Thymus (tissue), 14 donors: ENCODE measurements at places on chromosomes 11 and 22.

- DNase-seq = peak; percentile 84
Measured at GRCh38 chr11:66326261-66327111, 9.6 kb upstream of the CD248 start.

GRCh38 chr22:36781656-36782627 is 6.0 kb upstream of the IFT27 start:
- DNase-seq = peak; percentile 46

DNA sequence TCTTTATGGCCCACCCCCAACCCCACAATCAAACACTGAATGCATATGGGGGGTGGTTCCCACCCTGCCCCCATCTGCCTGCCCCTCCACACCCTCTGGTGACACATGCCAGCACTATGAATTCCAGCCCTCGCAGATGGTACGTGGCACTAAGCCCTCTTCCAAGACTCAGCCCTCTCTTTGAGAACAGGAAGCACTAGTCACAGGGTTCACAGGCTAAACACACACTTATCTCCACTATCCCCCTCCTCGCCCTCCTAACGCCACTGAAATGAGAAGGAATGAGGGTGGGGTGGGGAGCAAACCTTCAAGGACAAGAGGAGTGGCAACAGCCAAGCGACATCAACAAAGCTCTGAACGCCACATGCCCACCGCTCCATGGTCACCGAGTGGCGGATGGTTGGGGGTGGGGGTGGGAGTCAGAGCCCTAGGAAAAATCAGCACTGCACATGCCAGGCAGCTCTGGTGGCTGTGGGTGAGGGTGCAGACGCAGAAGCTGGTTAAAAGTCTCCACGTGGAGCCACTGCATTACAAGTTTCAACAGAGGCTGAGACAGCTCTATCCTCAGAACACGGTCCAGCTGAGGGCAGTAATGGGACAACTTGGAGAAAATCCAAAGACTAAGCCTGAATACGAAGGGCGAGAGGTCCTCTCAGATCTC is 33.6 kb downstream of the TMEM184B start:
- no peak for DNase-seq

DNA sequence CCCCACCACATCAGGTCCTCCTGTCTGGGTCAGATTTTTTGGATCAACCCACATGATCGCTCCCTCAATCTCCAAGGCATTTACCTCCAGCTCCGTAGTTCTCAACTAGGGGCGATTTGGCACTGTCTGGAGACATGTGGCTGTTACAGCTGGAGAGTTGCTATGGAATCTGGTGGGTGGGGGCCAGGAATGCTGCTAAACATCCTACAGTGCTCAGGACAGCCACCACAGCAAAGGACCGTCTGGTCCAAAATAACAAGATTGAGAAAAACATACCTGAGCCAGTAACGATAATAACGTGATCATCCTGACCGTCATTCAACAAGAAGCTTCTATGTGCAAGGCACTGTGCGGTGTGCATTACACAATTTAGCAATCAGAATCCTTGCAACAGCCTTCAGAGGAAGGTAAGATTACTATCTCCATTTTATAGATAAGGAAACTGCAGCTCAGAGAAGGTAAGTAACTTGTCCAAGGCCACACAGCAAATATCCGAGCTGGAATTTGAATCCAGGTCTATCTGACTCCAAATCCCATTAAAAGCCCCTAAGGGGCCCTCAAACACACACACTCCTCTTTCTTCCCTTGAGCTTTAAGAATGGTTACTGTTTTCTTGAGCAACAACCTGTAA is 14.3 kb upstream of the CRY2 start:
- DNase-seq = no peak

DNA sequence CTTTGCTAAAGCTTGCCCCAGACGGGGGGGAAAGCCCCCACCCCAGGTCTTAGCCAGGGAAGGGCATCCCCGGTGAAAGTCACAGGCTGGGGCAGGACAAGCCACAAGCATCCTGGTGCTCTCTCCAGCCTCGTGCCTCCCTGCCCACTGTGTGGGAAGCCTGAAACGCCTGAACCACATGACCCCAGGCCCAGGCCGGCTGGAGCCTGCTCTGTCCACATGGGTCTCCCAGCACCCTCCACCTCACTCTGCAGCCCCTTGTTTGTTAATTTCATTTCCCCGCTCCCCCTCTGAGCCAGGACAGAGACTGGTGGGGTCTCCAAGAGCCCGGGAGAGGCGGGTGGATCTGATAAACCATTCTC is 58.3 kb upstream of the TCF20 start:
- no peak for DNase-seq

DNA sequence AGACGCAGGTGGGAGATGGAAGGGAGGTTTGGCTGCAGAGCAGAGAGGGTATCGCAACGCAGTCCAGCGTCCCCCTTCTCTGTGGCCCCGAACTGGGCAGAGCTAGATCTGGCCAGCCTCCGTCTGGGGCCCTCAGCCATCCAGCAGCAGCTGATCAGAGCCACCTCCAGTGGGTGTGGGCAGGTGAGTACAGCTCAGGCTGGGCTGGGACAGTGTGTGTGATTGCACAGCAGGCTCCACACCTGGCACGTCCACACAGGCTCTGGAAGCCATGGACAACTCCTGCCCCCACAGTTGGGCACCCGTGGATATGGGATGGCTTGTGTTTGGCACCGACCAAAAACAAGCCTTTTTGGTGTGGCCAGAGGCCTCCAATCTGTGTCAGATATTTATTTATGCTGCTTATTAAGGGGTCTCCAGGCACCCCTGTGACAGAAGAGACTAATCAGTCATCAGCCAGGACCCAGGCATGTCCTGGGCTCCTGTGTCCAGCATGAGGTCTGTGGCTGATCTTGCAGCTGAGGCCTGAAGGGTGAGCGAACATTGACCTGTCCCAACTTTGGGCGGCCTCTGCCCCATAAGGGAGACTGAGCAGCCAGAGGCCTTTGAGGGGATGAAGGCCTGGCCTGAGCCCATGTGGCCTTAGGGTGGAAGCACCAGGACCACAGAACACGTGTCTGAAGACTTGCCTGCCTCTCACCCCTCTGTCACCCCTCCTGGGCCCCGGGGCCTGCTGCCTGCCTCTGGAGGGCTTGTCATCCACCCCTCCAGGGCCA is 18.6 kb downstream of the POLR3H start:
- DNase-seq = no peak

DNA sequence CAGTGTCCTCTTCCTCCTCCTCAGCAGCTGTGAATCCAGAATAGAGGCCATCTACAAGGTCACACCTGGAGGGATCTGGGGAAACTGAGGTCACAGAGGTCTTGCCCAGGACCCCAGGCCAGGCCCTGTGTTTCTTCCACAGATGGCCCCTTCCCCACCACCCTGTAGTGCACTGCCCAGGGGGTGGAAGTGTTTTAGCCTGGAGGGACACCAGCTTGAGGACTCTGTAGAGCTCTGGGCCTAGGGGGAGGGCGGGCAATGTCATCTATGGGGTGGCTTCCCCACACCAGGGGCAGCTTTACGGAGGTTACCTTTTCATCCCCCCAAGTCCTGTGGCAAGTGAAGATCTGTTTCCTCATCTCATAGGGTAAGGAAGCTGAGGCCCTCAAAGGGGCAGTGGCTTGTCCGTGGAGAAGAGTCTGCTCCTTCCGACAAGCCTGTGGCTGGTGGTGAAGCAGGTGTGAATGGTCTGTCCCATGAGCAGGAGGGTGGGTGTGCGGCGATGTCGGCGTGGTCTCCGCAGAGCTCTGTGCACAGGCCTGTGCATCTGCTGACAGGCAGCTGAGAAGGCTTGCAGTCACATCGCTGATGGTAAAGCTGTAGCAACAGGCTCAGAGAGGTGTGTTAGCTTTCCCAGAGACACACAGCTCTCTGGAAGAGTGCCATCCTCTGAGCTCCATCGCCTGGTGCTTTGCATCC is 74.1 kb upstream of the WNT7B start:
- no peak for DNase-seq

- DNase-seq = no peak
Measured at GRCh38 chr22:44055805-44056204, 31.7 kb downstream of the PARVB start.

- no peak for DNase-seq
Measured at GRCh38 chr11:74030723-74031676, 22.1 kb upstream of the UCP3 start.

DNA sequence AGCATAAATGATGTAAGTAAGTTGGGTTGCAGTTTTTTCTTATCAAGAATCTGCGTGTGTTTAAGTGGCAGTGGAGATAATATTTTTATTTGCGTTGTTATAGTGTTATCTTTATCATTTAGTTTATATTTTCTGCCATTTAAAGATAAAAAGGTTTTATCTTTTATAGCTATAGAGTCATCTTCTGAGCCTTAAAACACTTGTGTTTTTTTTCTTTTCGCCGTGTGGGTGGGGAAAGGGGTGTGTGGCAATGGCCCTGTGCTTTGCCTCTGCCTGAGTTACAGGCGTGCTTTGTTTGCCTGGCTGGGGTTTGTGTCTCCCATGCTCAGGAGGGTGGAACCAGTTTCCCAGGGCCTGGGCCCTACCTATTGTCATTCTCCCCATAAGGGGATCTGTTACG is 16.2 kb downstream of the ARHGEF12 start:
- DNase-seq = no peak

GRCh38 chr11:61654397-61654829 is 25.8 kb upstream of the DAGLA start:
- no peak for DNase-seq

GRCh38 chr22:30402028-30402765 is 5.4 kb downstream of the SEC14L2 start:
- DNase-seq = no peak

- DNase-seq = no peak
Measured at GRCh38 chr11:69971741-69972140, 106.4 kb upstream of the ANO1 start.

- DNase-seq = no peak
Measured at GRCh38 chr11:37104380-37104779, 506.3 kb upstream of the RAG2 start.

DNA sequence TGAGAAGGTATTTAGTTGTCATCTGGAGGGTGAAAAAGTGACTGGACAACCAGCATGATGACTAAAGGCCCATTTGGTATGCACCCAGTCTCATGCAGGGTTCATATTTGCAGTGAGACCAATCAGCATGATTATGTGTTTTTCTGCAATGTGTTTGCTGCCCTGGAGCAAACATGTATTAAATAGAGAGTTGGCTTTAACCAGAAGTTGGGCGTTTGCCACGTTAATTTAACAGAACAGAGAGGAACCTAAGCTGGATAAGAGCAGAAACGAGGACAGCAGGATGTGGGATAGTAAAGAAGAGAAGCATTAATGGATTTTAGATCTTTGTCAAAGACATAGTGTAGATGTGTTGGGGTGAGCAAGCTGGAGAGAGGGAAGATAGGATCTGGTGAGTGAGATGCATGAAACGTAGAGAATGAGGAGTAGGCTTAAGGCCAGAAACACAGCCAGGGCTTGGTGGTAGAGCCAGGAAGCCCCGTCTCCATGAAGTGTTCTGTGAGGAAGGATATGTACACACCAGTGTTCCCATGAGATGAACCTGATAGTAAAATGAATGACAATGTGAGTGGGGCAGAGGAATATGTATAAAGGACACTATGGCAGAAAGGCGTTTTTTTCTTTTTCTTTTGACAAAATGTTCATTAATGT is 164.0 kb upstream of the PDGFD start:
- DNase-seq = no peak

DNA sequence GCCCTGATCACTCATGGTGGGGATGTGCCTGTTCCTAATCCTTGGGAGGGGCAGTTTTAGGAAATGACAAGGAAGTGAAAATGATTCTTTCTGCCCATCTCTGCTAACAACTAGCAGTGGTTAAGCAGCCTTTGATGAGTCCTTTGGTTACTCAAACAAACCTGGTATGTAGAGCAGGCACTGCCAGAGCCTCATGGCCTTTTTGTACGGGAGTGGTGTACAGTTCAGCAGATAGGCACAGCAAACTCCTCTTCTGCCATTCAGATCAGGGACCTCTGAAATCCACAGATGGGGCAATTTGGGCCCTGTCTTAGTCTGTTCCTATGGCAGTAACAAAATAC is 66.2 kb downstream of the FZD4 start:
- DNase-seq = no peak

DNA sequence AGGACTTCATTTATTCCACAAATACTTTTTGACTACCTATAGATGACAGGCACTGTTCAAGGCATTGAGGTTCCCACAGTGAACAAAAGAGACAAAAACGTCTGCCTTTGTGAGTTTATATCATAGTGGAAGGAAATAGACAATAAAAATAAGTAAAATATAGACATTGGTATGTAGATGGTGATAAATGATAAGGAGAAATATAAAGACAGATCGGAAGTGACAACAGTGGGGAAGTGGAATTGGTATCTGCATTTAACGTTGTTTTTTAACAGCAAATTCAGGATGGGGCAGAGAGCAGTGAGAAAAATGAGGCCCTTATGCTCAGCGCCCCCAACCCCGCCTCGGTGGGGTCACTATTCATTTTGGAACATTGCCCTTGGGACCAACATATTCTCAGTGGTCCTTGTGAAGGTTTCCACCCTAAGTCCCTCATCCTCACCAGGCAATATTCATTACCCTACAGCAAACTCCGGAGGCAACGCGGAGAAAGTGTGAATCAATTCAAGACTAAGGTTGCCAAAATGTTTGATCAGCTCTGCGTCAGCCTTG is 627 bp upstream of the PEX26 start:
- no peak for DNase-seq

DNA sequence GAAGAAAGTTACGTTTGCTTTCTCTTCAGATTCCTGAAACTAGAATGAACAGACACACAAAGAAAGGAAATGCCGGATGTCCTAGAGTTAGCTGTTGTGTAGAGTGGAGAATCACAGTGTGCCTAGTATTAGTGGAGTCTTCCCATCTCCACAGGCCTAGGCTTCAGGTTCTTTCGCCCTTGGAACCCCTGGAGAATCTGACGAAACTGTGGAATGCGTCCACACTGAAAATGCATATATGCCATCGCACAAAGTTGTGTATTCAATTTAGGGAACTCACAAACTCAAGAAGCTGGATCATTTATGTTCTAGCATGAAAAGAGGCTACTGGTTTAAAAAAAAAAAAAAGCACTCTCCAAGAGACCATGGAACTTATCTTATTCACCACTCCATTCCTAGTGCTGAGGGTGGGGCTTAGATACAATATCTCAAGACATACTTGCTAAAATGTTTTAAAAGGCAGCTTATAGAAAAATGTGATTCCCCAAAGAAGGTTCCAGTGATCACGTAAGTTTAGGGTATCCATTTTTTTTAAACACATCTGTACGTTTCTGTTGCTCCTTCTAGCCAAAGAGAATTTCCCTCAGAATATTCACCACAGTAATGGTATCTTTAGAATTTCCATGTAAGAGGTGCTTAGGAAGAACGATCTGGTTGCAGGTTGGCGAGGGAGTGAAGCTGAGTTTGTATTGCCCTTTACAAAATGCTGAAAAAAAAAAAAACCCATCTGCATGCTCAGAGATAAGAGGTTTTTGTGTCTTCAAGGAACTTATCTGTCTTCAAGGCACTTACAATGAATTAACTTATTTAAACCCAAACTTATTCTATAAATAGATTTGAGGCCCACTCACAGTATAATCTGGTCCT is 20.0 kb downstream of the MAML2 start:
- no peak for DNase-seq

- DNase-seq = no peak
Measured at GRCh38 chr11:128694618-128695481, 978 bp downstream of the FLI1 start.

DNA sequence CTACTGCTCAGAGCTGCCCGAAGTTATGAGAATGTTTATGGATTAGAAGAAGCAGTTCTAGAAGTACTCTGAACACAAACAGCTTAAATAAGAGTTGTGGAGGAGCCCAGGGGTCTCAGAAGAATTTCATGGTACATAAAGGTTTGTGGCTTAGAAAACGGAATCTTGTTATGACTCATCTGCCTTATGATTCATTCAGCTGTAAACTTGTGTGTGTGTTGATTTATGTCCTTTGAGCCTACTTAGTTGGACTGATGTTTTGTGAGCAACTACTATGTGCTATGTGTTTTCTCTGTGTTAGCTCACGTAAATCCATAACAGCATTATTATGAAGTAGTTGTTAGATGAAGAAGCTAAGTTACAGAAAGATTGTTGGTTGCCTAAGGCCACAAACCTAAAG is 203.7 kb downstream of the PGR start:
- no peak for DNase-seq
